ENCODE measurements at places on chromosomes 3 and 15.

DNA sequence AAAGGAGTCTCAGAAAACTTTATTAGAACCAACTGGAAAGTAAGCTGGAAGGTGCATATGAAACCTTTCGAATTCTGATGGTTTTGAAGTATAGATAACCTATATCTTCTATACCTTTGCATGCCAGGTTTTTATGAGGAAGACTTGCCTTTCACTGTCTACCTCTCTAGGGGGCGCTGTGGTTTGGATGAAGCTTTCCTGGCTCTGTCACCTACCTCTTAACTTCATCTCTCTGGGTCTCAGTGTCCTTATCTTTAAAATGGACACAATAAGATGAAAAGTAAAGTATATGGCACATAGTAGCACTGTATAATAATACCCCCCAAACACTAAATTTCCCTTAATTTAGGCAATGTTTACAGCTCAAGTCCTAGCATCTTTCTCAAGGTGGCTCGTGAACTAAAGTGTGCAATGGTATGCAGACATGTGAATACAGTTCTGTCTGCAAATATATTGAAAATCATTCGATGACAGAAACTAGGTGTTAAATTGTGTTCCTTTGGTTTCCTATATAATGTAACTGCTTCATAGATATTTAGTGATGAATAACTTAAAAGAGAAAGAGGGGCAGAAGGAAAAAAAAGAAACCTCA lies 314.3 kb downstream of the CHST2 start:
- no peak overlapping the region for H3K27ac ChIP-seq
- no peaks in the 10 kb centered on the region for H3K36me3 ChIP-seq
- peaks cover 14% of the 10 kb centered on the region for H3K4me1 ChIP-seq

GRCh38 chr15:80832686-80833085 lies 53.5 kb downstream of the CEMIP start:
- no peak overlapping the region for H3K4me3 ChIP-seq
- H3K27me3 ChIP-seq: no peaks in the 10 kb centered on the region
- peaks cover 2% of the 10 kb centered on the region for H3K4me1 ChIP-seq

- no peaks in the 10 kb centered on the region for H3K36me3 ChIP-seq
- DNase-seq: peak; percentile 27
- no peaks in the 10 kb centered on the region for H3K27me3 ChIP-seq
Measured at GRCh38 chr15:87597346-87598052, 659.0 kb downstream of the NTRK3 start.

DNA sequence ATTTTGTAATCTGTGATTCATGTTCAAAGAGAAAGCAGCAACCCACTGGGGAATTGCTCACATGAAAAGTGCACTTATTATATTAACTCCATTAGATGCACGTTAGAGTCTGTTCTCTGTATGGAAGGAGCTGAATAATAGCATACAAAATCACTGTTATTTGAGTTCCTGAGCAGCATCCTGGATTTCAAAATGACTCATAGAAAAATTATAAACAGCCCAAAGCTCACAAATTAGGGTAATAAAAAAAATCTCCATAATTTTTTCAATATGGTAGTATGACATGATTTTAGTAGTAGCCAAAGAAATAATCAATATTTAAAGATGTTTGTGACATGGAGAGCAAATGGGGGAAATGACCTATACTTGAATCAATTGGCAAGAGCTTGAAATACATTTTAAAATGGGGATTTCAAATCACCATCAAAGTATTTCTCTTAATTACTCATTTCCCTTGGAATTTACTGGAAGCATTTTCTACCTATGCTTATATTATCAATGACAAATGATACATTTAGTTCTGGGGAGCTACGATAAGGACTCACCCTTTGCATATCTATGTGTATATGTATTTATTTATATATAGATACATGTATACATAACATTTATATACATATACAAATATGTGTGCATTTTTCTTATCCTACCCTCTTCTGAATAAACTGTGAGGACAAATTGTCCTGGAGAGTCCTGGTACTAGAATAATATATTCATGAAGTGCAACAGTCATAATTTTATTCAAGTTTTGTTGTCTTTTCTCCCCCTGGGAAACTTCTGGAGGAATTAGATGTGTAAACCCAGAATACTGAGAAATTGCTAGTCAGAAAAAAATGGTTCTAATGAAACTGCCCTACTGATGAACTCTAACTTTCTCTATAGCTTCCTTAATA lies 116.3 kb downstream of the RPL22L1 start:
- H3K4me1 ChIP-seq: no peaks in the 10 kb centered on the region
- no peak for DNase-seq
- H3K36me3 ChIP-seq: no peaks in the 10 kb centered on the region

DNA sequence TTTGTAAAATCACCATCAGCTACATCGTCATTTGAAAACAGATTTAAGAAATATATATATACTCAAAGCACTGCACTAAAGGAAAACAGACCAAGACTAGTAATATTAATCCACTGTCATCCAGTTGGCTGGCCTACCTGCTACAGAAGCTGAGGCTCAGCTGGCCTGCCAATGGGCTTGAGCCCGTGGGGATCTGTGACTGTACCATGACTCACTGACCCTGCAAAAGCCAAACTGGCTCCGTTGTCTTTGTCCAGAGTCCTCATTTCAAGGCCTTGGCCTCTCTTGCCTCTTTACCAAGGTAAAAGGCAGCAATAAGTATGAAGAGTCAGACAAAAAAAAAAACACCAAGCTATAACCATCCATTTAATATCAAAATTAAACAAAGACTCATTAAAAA lies 463.5 kb upstream of the RASGRP1 start:
- H3K36me3 ChIP-seq: no peaks in the 10 kb centered on the region
- no peak for DNase-seq
- no peaks in the 10 kb centered on the region for H3K27me3 ChIP-seq
- no peak overlapping the region for H3K4me3 ChIP-seq
- H3K27ac ChIP-seq: no peak overlapping the region

DNA sequence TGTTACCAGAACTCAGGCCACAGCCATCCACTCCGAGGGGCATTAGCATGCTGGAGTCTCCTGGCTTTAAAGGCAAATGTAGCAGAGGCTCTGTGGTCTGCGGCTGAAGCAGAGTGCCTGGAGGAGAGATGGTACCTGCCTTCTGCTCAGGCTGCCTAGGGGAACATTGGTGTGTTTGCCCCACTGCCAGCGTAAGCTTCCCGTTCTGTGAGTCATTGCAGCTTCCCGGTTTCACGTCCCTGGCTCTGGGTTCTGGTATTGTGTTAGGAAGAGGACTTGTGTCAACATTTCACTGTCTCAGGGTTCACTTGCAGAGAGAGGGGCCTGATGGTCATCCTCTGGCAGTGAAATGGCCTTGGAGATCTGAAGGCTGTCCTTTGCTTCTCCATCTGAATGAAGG lies 1.8 kb downstream of the GASK1A start:
- peak; percentile 31 for DNase-seq
- no peaks in the 10 kb centered on the region for H3K27me3 ChIP-seq
- no peaks in the 10 kb centered on the region for H3K36me3 ChIP-seq

- H3K27me3 ChIP-seq: no peaks in the 10 kb centered on the region
- no peak for DNase-seq
- no peaks in the 10 kb centered on the region for H3K36me3 ChIP-seq
- H3K4me1 ChIP-seq: no peaks in the 10 kb centered on the region
Measured at GRCh38 chr3:18572809-18573208, 147.7 kb upstream of the SATB1 start.

DNA sequence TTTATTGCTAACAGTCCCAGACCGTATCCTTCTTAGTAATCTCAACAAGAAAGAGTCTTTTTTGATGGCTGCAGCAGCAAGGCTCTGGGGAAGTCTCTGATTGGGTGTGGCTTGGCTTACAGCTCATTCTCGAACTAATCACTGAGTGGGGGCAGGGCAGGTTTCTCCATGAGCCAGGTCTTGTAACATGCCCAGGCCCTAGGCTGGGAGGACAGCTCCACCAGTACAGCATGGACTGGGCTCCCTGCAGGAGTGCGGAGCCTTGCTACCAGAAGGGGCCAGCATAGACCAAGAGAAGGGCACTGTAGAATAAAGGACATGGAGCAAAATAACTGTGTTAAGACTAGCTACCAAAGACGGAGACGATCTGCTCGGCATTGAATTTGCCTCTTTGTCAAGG lies 7.2 kb downstream of the CD276 start:
- no peaks in the 10 kb centered on the region for H3K36me3 ChIP-seq
- H3K4me1 ChIP-seq: peaks cover 7% of the 10 kb centered on the region
- no peak overlapping the region for H3K27ac ChIP-seq
- peak; percentile 94 for DNase-seq
- H3K4me3 ChIP-seq: no peak overlapping the region

DNA sequence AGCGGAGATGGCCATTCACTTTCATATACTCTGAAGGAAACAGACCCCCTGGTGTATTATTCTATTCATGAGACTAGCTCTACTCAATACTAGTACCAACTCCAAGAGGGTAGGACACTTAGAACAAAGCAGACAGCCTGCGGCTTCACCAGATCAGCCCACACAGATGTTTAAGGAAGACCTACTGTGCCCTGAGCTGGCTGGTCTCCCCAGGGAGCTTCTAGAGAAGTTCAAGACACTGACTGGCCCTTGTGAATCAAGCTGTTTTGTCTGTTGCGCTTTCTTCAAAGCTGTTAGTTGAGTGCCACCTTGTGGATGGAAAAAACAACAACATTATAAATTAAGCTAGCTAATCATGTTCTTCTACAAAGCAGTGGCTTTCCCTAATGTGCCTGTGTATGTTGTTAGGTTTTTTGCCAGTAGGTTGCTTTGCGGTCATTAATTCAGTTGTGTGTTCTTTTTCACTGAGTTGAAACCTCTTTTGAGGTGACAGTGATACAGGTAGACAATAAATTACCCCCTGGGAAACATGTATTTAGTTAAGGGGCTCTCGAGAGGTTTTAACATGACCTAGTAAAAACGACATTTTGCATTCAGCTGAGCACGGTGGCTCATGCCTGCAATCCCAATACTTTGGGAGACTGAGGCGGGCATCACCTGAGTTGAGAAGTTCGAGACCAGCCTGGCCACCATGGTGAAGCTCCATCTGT lies 64.2 kb upstream of the MYZAP start:
- no peak overlapping the region for H3K4me3 ChIP-seq
- peaks cover 2% of the 10 kb centered on the region for H3K36me3 ChIP-seq

GRCh38 chr15:39596358-39597051 lies 15.6 kb downstream of the THBS1 start:
- H3K36me3 ChIP-seq: peaks cover 7% of the 10 kb centered on the region
- no peaks in the 10 kb centered on the region for H3K27me3 ChIP-seq
- H3K27ac ChIP-seq: no peak overlapping the region
- H3K4me3 ChIP-seq: no peak overlapping the region

Measured in mesendoderm (in vitro differentiated cells).